Natural killer cell treated with Interleukin-12 subunit alpha and Interleukin-12 subunit beta and Interleukin-15 and Interleukin-18, amount 100 ng/mL, for 72 hours (primary cell): ENCODE measurements at places on chromosomes 1 and 21.

GRCh38 chr1:161730050-161730564, 8.8 kb downstream of the FCRLB start:
- no peak for DNase-seq
- H3K36me3 ChIP-seq, result no peaks in the 10 kb centered on the region
- H3K27me3 ChIP-seq, result no peaks in the 10 kb centered on the region

- H3K36me3 ChIP-seq, result peaks cover 36% of the 10 kb centered on the region
- H3K27me3 ChIP-seq, result no peaks in the 10 kb centered on the region
- no peak for DNase-seq
These were observed 14.9 kb downstream of the ETS2 start for GRCh38 chr21:38820471-38821239.

DNA sequence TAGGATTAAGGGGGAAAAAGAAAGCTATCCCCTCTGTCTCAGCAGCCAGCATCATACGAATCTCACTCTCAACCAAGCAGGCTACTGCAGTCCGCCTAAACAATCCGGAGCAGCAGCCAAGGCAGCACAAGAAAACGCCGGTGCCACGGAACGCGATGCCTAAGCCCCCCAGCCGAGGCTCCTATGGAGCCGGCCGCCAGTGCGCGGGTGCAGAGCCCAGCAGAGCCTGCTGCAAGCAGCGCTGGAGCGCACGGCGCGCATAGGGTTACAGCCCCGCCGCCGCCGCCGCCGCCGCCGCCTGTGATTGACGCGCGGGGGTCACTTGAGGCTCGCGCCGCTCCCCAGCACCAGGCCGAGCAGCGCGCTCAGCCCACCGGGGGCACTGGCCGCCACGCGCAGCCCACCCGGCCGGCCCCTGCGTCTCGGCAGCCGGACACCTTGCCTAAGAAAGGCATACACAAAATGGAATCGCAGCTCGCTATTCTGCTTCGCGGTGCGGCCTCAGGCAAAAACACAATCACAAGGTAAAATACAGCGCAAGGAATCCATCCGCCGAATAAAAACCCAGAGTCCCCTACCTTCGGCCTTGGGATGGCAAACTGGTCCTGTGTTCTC, 780 bp downstream of the HIVEP3 start:
- peaks cover 77% of the 10 kb centered on the region for H3K4me1 ChIP-seq
- peak overlapping the region; percentile 67 for H3K4me3 ChIP-seq
- peak overlapping the region; percentile 87 for H3K27ac ChIP-seq

- no peak for DNase-seq
- no peaks in the 10 kb centered on the region for H3K36me3 ChIP-seq
- no peak overlapping the region for H3K27ac ChIP-seq
These were observed 8.0 kb downstream of the CHODL start for GRCh38 chr21:18252680-18253079.

DNA sequence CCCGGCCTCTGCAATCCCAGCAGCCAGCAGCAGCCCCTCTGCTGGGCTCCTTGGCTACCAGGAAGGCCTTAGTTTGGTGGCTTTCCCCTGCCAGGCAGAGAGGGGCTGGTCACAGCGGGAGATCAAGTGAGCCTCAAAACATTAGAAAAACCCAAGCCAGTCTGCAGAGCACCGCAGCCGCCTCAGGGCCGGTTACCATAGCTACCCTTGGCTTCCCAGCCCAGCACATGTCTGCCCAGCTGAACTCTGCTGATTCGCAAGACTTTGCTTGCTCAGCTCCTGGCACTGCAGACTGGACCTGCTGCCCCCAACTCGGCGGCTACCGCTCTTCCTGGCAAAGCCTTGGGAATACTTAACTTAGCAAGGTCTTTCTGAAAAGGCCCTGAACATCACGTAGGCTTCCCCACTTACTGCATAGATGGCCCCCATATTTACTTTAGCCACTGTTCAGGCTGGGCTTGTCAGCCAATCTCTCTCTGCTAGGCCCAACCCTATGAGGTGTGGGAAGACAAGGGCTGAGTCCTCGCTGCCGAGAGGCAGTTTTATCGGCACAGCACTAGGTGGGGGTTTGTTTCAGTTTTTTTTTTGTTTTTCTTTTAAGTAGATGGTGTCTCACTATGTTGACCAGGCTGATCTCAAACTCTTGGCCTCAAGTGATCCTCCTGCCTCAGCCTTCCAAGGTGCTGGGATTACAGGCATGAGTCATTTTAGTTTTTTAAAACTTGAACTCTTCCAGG, 28.6 kb upstream of the PLEKHG5 start:
- peaks cover 5% of the 10 kb centered on the region for H3K36me3 ChIP-seq
- H3K4me3 ChIP-seq, result no peak overlapping the region
- H3K27ac ChIP-seq, result no peak overlapping the region
- DNase-seq, result no peak
- no peaks in the 10 kb centered on the region for H3K27me3 ChIP-seq

DNA sequence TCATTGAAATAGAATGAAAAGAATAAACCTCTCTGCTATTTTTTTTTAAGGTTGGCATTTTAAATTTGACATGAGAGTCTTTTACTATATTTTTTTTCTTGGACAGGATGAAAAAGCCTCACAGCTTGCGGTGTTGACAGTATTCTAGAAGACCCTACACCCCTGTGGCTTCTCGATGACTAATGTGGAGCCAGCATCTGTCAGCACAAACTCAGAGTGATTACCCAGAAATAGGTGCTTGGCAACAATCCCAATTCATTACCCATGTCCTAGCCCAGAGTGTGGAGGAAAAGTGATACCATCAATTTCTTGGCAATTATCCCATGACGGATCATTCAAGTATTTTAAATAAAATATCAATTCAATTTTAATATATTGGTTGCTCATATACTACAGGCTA, 186.8 kb upstream of the MAP1LC3C start:
- H3K27me3 ChIP-seq, result no peaks in the 10 kb centered on the region
- H3K27ac ChIP-seq, result no peak overlapping the region
- no peaks in the 10 kb centered on the region for H3K36me3 ChIP-seq
- H3K4me1 ChIP-seq, result no peaks in the 10 kb centered on the region

DNA sequence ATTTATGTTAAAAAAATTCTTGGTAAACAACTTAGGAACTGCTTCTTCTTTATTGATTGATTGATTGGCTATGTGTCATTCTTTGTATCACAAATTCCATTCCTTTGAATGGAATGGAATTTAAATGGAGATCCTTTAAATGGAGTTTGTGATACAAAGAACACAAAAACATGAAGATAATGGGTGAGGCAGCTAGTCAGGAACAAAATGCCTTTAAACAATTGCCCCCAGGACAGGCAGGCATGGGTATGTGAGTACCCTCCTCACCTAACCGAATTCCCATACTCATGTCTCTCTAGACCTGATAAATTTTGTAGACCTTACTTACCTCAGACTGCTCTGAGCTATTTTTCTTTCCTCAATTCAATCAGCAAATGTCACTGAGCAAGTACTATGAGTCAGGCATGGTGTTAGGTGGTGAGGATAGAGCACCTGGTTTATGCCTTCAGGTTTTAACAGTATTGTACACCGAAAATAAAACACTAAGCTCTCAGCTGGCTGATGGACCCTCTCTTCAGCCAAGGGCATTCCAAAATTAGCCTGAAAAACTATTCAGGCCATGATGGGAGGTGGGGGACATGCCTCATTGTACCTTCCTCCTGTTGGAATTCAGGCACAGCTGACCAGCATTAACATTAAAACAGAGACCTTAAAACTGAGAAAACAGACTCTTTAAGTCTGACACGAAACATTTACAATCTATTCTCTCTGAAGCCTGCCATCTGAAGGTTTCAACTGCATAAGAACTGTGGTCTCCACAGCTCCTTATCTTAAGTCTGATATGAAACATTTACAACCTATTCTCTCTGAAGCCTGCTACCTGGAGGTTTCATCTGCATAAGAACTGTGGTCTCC, 58.9 kb downstream of the OLFML3 start:
- no peak overlapping the region for H3K4me3 ChIP-seq
- no peaks in the 10 kb centered on the region for H3K27me3 ChIP-seq
- DNase-seq, result no peak
- H3K36me3 ChIP-seq, result no peaks in the 10 kb centered on the region
- H3K4me1 ChIP-seq, result peaks cover 11% of the 10 kb centered on the region
- no peak overlapping the region for H3K27ac ChIP-seq

GRCh38 chr1:32865639-32866405, 4.9 kb downstream of the FNDC5 start:
- H3K36me3 ChIP-seq, result no peaks in the 10 kb centered on the region
- peaks cover 11% of the 10 kb centered on the region for H3K27me3 ChIP-seq
- H3K4me1 ChIP-seq, result peaks cover 11% of the 10 kb centered on the region

GRCh38 chr21:36734367-36735200, 35.7 kb downstream of the SIM2 start:
- H3K4me3 ChIP-seq, result no peak overlapping the region
- DNase-seq, result no peak
- H3K4me1 ChIP-seq, result no peaks in the 10 kb centered on the region
- H3K27ac ChIP-seq, result no peak overlapping the region

GRCh38 chr1:187413405-187414169, 584.8 kb downstream of the PLA2G4A start:
- no peak for DNase-seq
- H3K27ac ChIP-seq, result no peak overlapping the region
- no peaks in the 10 kb centered on the region for H3K4me1 ChIP-seq
- H3K36me3 ChIP-seq, result peaks cover 12% of the 10 kb centered on the region
- no peaks in the 10 kb centered on the region for H3K27me3 ChIP-seq

GRCh38 chr21:29053656-29054055, 19.8 kb downstream of the CCT8 start:
- no peaks in the 10 kb centered on the region for H3K4me1 ChIP-seq
- peaks cover 9% of the 10 kb centered on the region for H3K36me3 ChIP-seq
- no peaks in the 10 kb centered on the region for H3K27me3 ChIP-seq

DNA sequence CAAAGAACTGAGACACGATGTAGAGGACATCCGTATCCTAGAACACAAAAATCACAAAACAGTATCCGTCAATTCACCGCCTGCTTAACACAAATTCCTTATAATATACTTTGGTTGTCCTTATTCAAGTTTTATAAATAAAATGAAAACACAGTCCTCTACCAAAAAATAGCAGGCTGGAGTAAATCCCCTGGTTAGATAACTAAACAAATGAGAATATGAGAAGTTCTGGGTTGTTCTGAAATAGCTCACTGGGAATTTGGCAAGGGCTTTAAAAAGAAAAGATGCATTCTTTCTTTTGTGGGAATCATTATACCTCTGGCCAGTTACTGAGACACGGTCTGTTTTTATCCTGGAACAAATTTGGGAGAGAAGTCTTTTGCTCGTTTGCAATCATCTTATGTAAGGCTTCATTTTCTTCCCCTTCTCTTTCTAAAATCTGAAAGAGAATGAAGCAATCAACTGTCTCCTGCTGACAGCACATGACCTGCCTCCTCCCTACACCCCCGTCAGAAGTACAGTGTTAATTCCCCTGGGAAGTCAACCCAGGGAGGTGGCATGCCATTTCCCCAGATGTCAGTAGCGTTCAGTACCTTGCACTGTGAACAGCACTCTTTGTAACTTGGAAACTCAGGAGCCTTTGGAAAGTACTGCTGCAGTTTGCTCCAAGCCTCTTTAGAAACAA, 37.1 kb upstream of the RAP1GAP start:
- DNase-seq, result no peak
- H3K4me3 ChIP-seq, result no peak overlapping the region
- H3K27me3 ChIP-seq, result no peaks in the 10 kb centered on the region

DNA sequence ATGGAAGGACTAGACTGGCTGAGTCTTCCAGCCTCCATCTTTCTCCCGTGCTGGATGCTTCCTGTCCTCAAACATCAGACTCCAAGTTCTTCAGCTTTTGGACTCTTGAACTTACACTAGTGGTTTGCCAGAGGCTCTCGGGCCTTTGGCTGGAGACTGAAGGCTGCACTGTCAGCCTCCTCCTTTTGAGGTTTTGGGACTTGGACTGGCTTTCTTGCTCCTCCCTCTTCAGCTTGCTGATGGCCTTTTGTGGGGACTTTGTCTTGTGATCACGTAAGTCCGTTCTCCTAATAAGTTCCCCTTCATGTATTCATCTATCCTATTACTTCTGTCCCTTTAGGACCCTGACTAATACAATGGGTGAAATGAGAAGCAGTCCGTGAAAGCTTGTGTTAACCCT, 196.4 kb downstream of the KAZN start:
- H3K36me3 ChIP-seq, result no peaks in the 10 kb centered on the region
- no peak overlapping the region for H3K27ac ChIP-seq
- DNase-seq, result no peak
- no peaks in the 10 kb centered on the region for H3K4me1 ChIP-seq
- no peak overlapping the region for H3K4me3 ChIP-seq

- peaks cover 5% of the 10 kb centered on the region for H3K4me1 ChIP-seq
- peaks cover 36% of the 10 kb centered on the region for H3K27me3 ChIP-seq
These were observed 3.7 kb downstream of the MMEL1 start for GRCh38 chr1:2628933-2629626.

DNA sequence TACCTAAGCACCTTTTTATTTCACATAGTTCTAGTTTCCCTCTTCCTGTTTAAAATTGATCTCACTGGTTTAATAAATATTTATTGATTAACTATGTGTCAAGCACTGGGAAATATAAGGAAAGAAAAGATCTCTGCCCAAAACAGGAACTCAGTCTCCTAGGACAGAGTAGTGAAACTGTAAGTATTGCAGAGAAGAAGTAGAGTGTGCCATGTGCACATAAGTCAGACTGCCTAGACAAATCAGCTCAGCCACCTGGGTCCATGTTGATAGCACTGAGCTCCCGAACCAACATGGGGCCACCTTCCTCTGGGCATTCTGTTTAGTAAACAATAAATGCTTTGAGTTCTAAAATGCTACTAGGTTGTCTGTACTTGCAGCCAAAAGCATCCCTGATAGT, 9.8 kb upstream of the SSX2IP start:
- no peaks in the 10 kb centered on the region for H3K36me3 ChIP-seq
- peaks cover 8% of the 10 kb centered on the region for H3K27me3 ChIP-seq
- H3K4me1 ChIP-seq, result no peaks in the 10 kb centered on the region
- no peak for DNase-seq
- H3K27ac ChIP-seq, result no peak overlapping the region

DNA sequence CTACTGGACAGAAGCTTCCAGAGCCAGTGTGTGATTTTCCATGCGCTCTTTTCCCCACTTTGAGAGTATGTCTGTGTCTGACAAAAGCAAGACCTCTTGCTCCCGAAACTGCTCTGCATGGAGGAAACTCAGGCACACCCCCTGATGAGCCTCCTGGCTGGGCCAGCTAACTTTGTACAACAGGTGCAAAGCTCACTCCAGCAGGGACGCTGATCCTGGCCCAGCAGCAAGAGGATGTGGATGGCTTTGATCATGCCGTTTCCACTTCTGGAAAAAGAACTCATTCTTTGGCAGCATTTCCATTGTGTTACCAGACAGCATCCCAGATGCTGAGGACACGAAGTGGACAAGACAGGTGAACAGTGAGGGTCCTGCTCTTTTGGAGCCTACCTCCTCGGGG, 103.1 kb downstream of the TLR5 start:
- peaks cover 30% of the 10 kb centered on the region for H3K27me3 ChIP-seq
- H3K27ac ChIP-seq, result no peak overlapping the region
- H3K4me3 ChIP-seq, result no peak overlapping the region
- no peaks in the 10 kb centered on the region for H3K4me1 ChIP-seq
- no peaks in the 10 kb centered on the region for H3K36me3 ChIP-seq

DNA sequence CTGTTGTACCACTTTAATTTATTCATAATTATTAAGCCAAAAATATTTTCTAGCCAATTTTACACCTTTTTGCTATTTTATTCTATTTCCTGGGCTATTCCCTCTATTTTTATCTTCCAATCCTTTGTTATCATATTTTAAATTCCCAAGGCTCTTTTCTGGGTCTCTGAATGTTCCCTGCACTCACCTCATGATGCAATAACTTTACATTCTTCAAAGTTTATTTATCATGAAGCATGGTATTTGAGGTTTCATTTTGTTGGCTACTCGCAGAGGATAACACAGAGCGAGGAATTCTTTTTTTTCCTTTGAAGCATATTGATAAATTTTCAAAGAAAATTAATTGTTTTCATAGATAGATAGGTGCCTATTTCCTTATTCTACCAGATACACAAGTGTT, 489.8 kb upstream of the TMPRSS15 start:
- no peak overlapping the region for H3K27ac ChIP-seq
- no peaks in the 10 kb centered on the region for H3K27me3 ChIP-seq
- no peak overlapping the region for H3K4me3 ChIP-seq
- H3K36me3 ChIP-seq, result peaks cover 6% of the 10 kb centered on the region
- H3K4me1 ChIP-seq, result no peaks in the 10 kb centered on the region
